Eye (tissue), 1 donor: ENCODE measurements at places on chromosomes 7 and 10.

DNA sequence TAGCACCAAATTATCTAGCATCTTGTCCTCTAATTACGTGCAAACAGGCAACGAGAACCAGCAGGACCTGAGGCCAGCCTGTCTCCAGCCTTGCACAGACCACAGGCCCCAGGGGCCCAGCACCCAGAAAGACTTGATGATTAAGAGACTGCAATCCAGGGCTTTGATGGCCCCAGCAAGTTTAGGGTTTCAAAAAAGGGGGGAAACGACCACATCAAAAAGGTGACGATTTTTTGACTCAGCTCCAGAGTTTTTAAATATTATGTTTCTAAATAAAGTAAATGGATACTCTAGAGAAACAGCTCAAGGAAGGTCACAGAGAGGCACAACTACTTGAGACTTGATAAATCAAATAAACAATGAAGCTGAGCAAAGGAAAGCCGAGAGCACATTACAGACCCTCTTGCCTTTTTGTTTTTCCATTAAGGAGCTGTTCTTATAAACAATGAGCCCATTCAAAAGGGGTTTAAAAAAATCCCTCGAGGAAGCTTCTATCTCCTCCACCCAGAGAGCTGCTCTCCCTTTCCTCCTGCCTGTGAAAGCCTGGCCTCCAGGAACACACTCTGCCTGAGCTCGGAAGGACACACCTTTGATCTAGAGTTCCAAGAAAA is 44.1 kb downstream of the GLI3 start:
- DNase-seq: no peak

DNA sequence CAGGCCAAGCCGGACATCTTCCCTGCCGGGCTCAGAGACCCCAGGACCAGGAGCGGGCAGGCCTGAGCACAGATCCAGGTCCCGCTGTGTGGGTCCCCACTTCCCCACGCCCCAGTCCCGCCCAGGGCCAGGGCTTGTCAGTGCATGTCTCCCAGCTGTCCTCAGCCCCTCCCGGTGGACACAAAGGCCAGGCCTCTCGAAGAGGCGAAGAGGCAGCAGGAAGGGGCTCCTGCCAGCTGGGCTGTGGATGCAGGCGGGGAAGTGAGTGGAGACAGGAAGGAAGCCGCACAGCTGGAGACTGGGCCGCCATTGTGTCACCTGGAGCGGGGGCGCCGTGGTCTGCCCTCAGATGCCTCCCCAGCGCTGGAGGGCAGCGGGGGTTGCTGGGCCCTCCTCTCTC is 4.8 kb downstream of the GRIFIN start:
- no peak for DNase-seq

- no peak for DNase-seq
These were observed 3.8 kb downstream of the NEURL1 start for GRCh38 chr10:103497161-103497915.

- DNase-seq: no peak
These were observed 18.6 kb upstream of the MEST start for GRCh38 chr7:130473289-130473688.
